Natural killer cell (primary cell): ENCODE measurements at places on chromosomes 3 and 15. TPM values are rescaled to one million over a fixed set of nuclear protein-coding genes. Genes with fewer than 3 reads are reported as not detected.
A peak's percentile ranks its signal among the peaks of the same experiment; 100 is the strongest.

DNA sequence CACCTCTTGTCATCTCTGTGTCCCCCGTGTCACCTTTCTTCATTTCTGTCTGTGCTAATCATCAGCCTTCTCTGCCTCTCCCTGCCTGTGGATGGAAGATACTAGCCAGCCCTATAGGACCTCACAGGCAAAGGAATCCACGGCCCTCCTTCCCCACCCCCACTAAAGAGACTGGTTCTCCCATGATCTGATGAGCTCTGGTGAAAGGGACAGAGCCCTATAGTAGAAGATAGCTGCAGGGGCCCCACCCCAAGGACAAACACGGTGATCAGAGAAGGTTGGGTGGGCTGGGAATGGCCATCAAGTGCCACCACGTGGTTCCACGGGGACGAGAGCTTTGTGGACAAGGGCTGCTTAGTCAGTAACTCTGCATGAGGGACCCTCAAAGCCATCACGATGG is 27.8 kb upstream of the RASA2 start:
- H3K4me3 ChIP-seq, result no peak overlapping the region
- DNase-seq, result no peak
- H3K27me3 ChIP-seq, result no peaks in the 10 kb centered on the region
- no peak overlapping the region for H3K27ac ChIP-seq
- H3K36me3 ChIP-seq, result no peaks in the 10 kb centered on the region

FOXB1 gene
- not detected for total RNA-seq

- H3K36me3 ChIP-seq, result no peaks in the 10 kb centered on the region
- no peak overlapping the region for H3K27ac ChIP-seq
- no peak for DNase-seq
Measured at GRCh38 chr3:42077785-42078184, 13.4 kb upstream of the TRAK1 start.

DNA sequence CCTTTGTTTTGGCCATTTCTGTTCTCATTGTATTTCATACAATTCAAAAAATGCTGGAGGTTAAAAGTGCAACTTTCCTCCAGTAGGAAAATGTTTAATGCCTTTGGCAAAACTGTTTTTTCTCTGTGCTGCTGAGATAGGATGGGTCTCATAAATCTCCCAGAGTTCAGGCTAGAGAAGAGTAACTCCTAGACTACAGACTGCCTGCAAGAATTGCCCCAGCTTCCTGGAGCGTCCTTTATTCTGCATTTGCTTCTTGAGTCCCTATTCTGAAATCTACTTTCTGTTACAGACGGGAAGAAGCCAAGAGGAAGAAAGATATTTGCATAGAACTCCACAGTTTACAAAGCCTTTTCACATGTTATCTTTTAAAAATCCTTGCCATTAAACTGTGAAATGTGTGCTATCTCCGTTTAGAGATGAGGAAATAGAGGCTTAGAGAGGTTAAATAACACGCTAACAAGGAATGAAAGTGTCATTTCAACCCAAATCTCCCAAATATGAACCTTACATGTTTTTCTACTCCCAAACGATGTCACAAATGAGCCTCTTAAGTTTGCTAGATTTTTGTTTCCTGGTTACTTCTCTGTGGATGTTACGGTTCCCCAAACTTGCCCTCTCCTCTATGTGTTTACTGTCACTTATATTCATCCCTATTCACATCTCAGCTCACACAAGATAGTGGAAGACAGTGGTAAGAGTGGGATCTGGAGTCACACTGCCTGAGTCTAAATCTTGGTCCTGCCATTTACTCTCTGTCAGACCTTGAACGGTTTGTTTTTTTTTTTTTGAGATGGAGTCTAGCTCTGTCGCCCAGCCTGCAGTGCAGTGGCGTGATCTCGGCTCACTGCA is 17.4 kb downstream of the NANOGP8 start:
- H3K4me3 ChIP-seq, result no peak overlapping the region
- no peak overlapping the region for H3K27ac ChIP-seq
- no peak for DNase-seq
- H3K4me1 ChIP-seq, result no peaks in the 10 kb centered on the region

DNA sequence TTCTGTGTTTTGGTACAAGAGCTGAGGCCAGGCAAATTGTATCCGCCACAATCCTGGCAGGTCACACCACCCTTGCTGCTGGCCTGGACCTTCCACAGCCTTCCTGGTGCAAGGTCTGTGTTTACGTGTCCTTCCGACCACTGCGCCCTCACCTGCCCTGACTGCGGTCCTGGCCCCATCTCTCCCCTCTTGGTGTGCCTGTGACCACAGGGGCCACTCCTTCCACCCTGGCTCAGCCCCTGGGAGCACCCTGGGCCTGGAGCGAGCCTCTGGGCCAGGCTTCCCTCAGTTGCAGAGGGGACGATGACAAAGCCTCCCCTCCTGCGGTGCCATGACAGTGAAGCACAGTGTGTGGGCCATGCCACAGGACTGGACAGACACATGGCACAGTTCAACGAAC is 104.5 kb downstream of the PLXNA1 start:
- no peaks in the 10 kb centered on the region for H3K36me3 ChIP-seq
- no peak overlapping the region for H3K4me3 ChIP-seq
- H3K27ac ChIP-seq, result no peak overlapping the region
- H3K27me3 ChIP-seq, result no peaks in the 10 kb centered on the region

- peaks cover 5% of the 10 kb centered on the region for H3K4me1 ChIP-seq
- no peak overlapping the region for H3K27ac ChIP-seq
- no peaks in the 10 kb centered on the region for H3K27me3 ChIP-seq
- no peak overlapping the region for H3K4me3 ChIP-seq
Measured at GRCh38 chr3:87270908-87271700, 5.3 kb downstream of the POU1F1 start.

IMPG2 gene
- 0.73 TPM for total RNA-seq

GRCh38 chr3:94416768-94417167 is 353.9 kb downstream of the NSUN3 start:
- no peaks in the 10 kb centered on the region for H3K4me1 ChIP-seq
- no peaks in the 10 kb centered on the region for H3K27me3 ChIP-seq
- H3K36me3 ChIP-seq, result no peaks in the 10 kb centered on the region
- no peak overlapping the region for H3K27ac ChIP-seq

UROC1 gene
- not detected for total RNA-seq

ANKRD63 gene
- total RNA-seq, result not detected

DNA sequence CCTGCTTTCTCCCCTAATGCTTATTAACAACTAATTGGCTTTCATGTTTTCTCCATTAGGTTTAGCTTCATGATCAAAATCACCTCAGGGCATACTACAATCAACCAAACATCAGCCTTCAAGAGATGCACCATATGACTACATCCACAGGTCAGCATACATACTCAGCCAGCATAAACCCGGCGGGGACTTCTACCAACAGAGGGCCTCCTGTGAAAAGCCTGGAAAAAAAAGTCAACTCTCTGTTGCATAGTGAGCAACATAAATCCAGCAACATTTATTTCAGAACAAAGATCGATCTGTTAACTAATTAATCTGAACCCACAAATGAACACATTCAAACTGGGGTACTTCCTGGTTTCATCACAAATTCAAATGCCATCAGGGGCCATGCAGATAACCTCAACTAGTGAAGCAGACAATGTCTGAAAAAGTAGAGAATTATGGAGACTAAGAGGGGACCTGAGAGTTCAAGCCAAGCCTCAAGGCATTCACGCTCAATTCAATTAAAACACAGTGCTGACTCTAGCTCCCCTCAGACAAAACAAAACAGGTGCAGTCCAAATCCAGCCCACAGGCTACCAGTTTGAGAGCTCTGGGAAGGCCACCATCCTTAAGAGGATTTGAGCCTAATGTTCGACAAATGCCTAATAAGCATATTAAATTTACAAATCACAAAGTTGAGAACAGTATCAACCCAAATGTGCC is 124.5 kb downstream of the MAGI1 start:
- H3K4me1 ChIP-seq, result no peaks in the 10 kb centered on the region
- no peaks in the 10 kb centered on the region for H3K36me3 ChIP-seq
- H3K4me3 ChIP-seq, result no peak overlapping the region
- H3K27me3 ChIP-seq, result no peaks in the 10 kb centered on the region
- no peak overlapping the region for H3K27ac ChIP-seq

- H3K27ac ChIP-seq, result no peak overlapping the region
- no peak overlapping the region for H3K4me3 ChIP-seq
- H3K27me3 ChIP-seq, result no peaks in the 10 kb centered on the region
- peaks cover 20% of the 10 kb centered on the region for H3K36me3 ChIP-seq
- no peak for DNase-seq
- no peaks in the 10 kb centered on the region for H3K4me1 ChIP-seq
Measured at GRCh38 chr15:88509964-88510363, 36.5 kb downstream of the DET1 start.

DNA sequence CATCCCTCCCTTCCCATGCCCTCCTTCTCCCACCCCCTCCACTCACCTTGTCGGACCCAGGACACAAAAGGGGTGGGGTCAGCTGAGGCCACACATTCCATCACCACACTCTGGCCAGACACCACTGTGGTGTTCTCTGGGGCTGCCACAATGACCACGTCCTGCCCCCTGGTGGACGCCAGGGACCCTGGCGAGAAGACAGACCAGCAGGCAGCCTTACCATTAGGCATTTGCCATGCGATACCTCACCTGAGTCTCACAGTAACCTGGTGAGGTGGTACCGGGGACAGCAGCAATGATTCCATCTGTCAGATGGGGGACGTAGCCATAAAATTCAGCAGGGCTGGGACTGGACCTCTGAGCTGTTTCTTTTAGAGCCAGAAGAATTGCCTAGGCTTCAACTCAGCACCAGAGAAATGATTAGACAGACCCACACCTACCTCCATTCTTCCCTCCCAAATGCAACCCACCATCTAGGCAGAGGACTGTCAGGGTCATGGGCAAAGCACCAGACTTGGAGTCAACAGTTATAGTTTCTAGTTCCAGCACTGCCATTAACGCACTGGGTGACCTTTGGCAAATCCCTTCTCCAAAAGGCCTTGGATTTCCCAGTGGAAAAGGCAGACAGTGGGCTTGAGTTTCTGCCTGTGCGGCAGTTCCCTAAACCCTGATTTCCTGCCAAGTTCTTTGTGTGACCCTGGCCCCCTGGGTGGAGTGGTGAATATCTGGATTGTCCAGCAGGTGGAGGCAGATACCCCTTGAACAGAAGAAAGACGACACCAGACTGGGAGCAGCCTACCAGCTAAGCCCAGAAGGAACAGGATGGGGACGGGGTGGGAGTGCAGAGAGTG is 21.8 kb downstream of the IGDCC4 start:
- no peak overlapping the region for H3K27ac ChIP-seq
- no peak overlapping the region for H3K4me3 ChIP-seq
- H3K4me1 ChIP-seq, result no peaks in the 10 kb centered on the region
- no peaks in the 10 kb centered on the region for H3K36me3 ChIP-seq
- DNase-seq, result peak; percentile 37

CFAP161 gene
- total RNA-seq, result not detected

DNA sequence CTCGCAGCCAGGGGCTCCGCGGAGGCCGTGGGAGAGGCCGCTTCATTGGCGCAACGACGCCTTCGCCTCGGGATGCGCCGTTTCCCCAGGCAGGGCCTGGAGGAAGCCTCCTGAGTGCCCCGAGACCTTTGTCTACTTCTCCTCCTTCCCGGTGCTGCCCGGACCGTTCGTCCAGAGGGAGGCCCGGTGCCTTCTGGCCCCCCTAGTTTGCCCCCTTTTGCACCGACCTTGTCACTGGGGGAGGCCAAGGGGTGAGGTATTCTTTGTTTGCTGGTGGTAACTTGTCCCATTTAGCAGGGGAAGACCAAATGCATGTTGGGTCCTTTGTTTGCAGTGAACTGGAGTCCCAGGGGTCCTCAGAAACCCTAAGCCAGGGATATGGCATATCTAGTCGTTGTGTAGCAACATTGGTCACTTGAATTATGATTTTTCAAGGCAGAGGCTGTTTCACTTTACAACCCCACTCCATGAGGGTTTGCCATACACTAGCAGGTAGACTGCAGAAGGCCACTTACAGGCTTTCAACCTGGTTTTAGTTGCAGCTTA is 615 bp downstream of the DHX30 start:
- peak overlapping the region; percentile 73 for H3K27ac ChIP-seq

GRCh38 chr15:50576166-50576565 is 29.7 kb upstream of the USP50 start:
- no peaks in the 10 kb centered on the region for H3K4me1 ChIP-seq
- H3K4me3 ChIP-seq, result no peak overlapping the region
- no peak overlapping the region for H3K27ac ChIP-seq
- DNase-seq, result no peak

JMJD7 gene
- total RNA-seq, result 36.4 TPM

- H3K36me3 ChIP-seq, result peaks cover 44% of the 10 kb centered on the region
- no peak overlapping the region for H3K4me3 ChIP-seq
- H3K27me3 ChIP-seq, result no peaks in the 10 kb centered on the region
- DNase-seq, result no peak
- no peak overlapping the region for H3K27ac ChIP-seq
Measured at GRCh38 chr3:9806688-9807589, 3.1 kb upstream of the TTLL3 start.

DNA sequence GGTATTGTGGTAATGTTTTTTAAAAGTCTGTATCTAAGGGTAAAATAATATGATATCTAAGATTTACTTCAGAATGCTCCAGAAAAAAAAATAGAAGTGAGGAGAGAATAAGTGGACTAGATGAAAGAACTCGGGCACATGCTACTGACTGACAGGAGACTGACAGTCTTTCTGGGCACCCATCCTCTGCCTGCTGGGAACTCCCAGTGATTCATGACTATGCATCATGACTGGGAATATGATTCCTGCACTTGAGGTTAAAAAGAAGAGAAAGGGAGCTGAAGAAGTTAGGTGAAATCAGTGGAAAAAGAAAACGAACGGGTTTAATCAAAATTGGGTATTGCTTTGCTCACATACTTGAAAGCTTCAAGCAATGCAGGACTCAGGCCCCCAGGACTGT is 35.7 kb upstream of the SPSB4 start:
- H3K36me3 ChIP-seq, result no peaks in the 10 kb centered on the region
- H3K27ac ChIP-seq, result no peak overlapping the region
- peaks cover 4% of the 10 kb centered on the region for H3K27me3 ChIP-seq
- DNase-seq, result no peak
- H3K4me3 ChIP-seq, result no peak overlapping the region

- no peak overlapping the region for H3K27ac ChIP-seq
- H3K4me1 ChIP-seq, result no peaks in the 10 kb centered on the region
- no peaks in the 10 kb centered on the region for H3K36me3 ChIP-seq
- no peak for DNase-seq
- H3K27me3 ChIP-seq, result no peaks in the 10 kb centered on the region
Measured at GRCh38 chr15:27339138-27339537, 368.2 kb downstream of the GABRG3 start.

GRCh38 chr15:56537881-56538280 is 72.9 kb upstream of the MNS1 start:
- no peak overlapping the region for H3K4me3 ChIP-seq
- H3K36me3 ChIP-seq, result no peaks in the 10 kb centered on the region
- no peak overlapping the region for H3K27ac ChIP-seq

NEO1 gene
- total RNA-seq, result 16.3 TPM

DNA sequence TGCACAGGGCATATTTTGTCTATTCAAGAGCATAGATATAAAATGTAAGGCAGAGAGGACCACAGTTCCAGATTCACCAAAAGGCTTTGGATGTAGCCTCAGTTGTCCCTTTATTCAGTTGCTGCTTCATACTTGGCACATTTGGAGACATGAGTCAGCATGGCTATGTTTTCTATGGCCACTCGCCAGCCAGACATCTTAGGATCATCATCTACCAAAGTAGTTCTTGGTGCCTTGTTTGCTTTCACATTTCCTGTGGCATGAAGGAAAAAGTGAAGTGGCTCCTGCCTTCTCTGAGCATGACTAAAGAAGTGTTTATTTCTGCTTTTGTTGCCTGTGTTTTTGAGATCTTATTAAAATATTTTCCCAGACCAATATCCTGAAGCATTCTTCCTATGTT is 7.2 kb downstream of the SUSD5 start:
- H3K4me3 ChIP-seq, result no peak overlapping the region
- H3K27me3 ChIP-seq, result peaks cover 7% of the 10 kb centered on the region
- H3K4me1 ChIP-seq, result no peaks in the 10 kb centered on the region
- no peak overlapping the region for H3K27ac ChIP-seq
- no peak for DNase-seq

FSIP1 gene
- 2.3 TPM for total RNA-seq
